HT1080 (cell line): ENCODE measurements at places on chromosomes 6 and 20. TPM values are rescaled to one million over a fixed set of nuclear protein-coding genes. Genes with fewer than 3 reads are reported as not detected.

The GPR63 gene
- total RNA-seq: 1.3 and 1.9 TPM in 2 replicates

The FAM217A gene
- total RNA-seq: not detected in 2 replicates

The BEND6 gene
- total RNA-seq: 2.2 and 7.7 TPM in 2 replicates

The SYTL3 gene
- 5.5 and 5.7 TPM in 2 replicates for total RNA-seq

The MLN gene
- not detected in 2 replicates for total RNA-seq

The SLC13A3 gene
- total RNA-seq: not detected in 2 replicates

The ARHGAP18 gene
- 30.4 and 32.1 TPM in 2 replicates for total RNA-seq

The RGS17 gene
- total RNA-seq: 8.4 and 9.0 TPM in 2 replicates

The SMOC2 gene
- not detected in 2 replicates for total RNA-seq

The DSP gene
- total RNA-seq: 3.4 and 4.3 TPM in 2 replicates

The POM121L2 gene
- total RNA-seq: not detected in 2 replicates

The GJA10 gene
- not detected in 2 replicates for total RNA-seq

- DNase-seq: no peak
Observed at GRCh38 chr6:102950967-102951366, 1557.5 kb downstream of the GRIK2 start.

DNA sequence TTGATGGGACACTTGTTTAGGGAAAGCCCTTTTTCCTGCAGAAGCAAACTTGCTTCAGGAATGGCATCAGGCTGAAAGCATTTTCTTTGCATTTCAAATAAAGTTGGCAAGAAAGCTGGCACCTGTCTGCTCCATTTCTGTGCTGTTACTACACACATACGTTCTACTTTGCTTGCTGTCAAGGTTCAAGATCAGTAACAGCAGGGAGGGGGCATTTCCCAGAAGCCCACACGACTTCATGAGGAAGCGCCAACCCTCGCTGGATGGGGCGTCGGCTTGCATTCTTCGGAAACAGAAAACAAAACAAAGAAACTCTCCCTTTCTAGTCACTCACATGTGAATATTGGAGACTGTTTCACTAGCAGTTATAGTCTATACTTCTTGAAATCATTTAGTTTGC is 46.4 kb downstream of the AKAP12 start:
- no peak for DNase-seq

DNA sequence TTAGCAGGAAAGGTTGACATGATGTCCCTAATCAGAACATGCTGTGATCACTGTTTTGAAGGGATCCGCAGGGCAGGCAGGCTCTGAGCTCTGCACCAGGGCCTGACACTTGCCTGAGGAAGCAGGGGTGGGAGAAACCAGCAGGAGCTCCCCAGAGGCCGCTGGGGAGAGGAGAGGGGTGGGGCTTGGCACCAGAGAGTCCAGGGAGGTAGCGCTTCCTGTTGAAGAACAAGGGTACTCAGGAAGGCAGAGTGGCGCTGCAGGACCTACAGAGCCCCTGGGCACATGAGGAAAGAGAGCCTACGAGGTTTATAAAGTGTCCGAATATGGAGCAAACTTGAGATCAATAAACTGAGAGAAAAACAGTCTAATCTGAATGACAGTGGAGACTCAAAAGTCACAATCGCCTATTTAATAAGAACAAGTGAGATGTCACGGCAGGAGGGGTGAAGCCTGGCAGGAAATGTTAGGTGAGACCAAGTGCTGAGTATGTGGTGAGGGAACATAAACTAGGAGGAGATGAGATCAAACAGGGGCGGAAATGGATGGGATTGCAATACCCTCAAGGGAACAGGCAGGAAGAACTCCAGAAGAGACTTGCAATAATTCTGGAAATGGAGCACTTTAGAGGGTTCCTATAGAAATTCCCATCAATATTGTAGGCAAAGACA is 5.8 kb upstream of the TBXT start:
- DNase-seq: peak; percentile 45

- DNase-seq: no peak
Observed at GRCh38 chr20:15863735-15864134, 709.5 kb downstream of the KIF16B start.

DNA sequence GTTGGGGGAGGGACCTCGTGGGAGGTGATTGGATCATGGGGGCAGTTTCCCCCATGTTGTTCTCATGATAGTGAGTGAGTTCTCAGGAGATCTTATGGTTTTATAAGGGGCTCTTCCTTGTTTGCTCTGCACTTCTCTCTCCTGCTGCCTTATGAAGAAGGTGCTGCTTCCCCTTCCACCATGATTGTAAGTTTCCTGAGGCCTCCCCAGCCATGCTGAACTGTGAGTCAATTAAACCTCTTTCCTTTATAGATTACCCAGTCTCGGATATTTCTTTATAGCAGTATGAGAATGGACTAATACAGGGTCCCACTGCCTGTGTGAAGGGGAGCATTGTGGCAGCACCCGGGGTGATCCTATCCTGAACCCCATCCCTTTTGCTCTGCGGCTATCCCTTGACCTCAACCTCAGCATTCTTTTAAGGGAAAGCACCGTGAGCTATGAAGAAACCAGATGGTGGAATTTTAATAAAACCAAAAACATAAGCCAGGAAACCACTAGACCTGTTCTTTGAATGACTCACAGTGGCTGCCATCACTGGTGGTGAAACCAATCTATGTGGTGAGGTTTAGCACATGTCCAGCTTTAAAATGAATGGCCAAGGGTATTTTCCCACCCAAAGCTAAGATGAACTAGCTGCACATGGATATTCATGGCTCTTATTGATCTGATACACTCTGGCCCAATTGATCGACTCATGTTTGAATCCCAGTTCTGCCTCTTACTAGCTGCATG is 62.2 kb downstream of the ZDHHC14 start:
- peak; percentile 90 for DNase-seq

DNA sequence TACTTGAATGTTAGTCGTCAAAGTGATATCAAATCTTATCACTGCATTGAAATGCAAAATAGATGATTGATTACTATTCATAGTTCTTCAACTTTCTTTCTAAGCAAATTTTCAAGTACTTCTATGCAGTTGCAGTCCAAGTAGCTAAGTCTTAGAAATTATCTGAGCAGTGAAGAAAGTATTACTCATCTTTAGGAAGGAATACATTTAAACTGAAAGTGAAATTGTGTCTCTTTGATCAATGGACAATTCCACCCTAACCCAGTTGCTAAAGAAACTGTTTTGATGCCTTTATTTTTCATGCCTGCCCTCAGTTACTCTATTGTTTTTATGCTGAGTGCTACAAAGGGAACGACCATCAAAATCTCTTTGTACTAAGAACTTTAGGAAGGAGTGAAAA is 337.4 kb downstream of the GRIK2 start:
- peak; percentile 11 for DNase-seq

- peak; percentile 89 for DNase-seq
Observed at GRCh38 chr6:130937942-130938604, 110.9 kb downstream of the SMLR1 start.

DNA sequence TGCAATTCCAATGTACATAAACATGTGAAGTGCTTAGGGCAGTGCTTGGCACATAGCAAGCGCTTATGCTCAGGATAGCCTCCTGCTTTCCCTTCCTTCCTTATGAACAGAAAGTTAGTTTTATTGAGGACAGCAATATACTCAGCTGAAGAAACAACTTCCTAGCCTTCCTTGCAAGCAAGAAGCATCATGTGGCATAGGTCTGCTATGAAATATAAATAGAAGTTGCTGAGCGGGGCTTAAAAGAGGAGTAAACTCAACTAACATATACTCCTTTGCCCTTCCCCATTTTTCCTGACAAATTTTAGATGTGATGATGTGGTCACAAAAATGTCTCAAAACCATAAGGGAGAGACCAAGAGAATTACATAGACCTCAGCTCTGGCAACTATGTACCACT is 98.9 kb downstream of the KIF16B start:
- no peak for DNase-seq

GRCh38 chr6:157104803-157105202 is 218.5 kb downstream of the TMEM242 start:
- no peak for DNase-seq

DNA sequence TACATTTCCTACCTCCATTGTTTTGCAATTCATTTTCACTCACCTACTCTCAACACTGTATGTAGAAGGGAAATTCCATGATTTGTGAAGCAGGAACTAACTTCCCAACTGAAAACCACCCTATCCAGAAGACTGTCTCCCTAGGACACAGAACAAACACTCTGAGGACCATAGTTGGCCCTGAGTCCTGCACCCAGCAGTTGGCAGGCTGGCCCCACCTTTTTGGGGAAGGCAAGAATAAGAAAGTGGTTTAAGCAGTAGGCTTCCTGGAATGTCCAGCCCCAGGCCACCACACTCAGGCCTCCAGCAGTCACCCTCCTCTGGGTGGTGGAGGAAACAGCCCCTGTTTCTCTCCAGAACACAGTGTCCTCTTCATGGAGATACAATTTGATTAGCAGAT is 258.8 kb downstream of the ARHGAP18 start:
- DNase-seq: no peak

DNA sequence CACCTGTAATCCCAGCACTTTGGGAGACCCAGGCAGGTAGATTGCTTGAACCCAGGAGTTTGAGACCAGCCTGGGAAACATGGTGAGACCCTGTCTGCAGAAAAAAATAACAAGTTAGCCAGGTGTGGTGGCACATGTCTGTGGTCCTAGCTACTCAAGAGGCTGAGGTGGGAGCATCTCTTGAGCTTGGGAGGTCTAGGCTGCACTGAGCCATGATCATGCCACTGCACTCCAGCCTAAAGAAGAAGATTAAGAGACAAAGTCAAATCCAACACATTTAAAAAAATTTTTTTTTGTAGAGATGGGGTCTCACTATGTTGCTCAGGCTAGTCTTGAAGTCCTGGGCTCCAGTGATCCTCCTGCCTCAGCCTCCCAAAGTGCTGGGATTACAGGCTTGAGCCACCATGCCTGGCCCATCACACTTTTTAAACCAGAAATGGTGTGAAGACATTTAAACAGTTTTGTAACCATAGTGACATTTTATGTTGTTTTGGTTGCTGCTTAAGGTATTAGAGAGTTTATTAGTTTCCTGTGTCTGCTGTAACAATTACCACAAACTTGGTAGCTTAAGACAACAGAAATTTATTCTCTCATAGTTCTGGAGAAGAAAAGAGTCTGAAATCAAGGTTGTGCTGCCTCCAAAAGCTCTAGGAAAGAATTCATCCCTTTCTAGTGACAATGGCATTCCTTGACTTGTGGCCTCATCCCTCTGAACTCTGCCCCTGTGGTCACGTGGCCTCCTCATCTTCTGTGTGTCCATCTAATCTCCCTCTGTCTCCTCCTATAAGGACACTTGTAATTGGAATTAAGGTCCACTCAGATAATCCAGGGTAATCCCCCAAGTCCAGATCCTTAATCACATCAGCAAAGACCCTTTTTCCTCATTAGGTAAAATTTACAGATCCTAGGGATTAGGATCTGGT is 104.6 kb upstream of the TNFAIP3 start:
- DNase-seq: no peak

DNA sequence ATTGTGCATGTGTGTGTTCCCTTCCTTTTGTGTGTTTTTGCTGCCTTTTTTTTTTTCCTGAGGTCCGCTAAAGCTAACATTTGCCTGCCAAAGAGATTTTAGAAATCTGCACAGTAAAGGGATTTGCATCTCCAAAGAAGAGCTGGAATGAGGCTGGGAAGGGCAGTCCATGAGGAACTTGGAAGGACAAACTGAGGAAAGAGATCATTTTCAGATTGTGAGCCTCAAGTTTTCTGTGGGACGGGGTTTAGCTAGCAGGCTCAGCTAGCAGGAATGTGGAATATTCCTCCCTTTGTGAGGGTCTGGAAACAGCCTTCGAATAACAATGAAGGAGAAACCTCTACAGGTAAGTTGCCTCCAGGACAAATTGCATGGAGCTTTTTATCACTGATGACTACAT is 3.8 kb downstream of the INSM1 start:
- DNase-seq: no peak

DNA sequence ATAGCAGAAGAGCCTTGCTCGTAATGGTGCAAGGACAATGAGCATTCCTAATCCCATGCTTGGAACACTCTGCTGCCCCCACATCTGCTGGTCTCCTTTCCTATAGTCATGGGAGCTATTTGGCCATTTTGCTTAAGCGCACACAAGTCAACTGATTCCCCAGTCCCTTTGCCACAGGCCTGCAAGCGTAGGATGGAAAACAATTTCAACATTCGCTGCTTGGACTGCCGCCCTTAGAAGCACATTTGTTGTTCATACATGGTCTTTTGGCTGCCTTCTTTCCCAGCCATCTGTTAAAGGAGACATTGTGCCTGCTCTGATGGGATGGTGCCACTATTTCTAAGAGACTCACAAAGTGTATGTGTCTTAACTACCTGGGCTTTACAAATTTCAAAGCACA is 96.9 kb downstream of the RFX6 start:
- DNase-seq: no peak

GRCh38 chr6:40966860-40967259 is 72.2 kb downstream of the UNC5CL start:
- no peak for DNase-seq

DNA sequence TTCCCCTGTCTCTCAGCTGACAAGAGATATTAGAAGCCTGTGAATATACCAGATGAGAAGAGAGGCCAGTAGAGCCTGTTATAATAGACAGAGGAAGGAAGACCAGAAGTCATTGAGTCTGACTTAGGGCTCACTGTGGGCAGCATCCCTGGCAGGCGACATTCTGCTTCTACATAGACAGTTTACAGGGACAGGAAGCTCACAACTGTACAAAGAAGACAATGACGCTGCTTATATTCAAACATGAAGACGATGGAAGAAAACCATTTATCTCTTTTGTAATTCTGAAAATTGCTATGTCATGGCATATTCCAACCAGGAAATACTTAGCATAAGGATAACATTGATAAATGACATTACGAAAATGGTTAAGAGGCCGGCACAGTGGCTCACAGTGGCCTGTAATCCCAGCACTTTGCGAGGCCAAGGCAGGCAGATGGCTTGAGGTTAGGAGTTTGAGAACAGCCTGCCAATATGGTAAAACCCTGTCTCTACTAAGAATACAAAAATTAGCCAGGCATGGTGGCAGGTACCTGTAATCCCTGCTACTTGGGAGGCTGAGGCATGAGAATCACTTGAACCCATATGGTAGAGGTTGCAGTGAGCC is 170.9 kb downstream of the UBE3D start:
- DNase-seq: no peak

DNA sequence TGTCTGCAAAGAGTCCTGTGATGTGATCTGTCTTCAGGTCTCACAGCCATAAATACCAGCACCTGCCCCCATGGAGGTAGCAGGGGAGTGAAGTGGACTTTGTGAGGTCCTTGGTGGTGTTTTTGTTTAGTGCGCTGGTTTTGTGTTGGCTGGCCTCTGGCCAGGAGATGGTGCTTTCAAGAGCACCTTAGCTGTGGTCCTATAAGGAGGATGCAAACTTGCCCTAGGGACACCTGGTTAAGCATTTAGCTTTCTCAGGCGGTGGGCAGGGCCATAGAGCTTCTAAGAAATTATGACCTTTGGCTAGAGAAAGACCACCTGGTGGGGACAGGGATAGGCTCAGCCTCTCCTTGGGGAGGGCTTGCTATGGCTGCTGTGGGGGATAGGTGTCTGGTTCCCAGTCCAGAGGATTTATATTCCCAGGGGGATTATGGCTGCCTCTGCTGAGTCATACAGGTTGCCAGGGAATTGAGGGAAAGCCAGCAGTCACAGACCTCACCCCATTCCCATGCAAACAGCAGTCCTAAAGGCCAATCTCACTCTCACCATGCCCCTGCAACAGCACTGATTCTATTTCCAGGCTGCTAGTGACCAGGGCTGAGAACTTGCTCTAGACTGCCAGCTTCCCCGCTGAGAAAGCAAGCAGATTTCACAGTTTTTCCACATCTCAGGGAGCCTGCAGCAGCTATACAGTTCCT is 259.3 kb downstream of the TFAP2B start:
- DNase-seq: peak; percentile 15

GRCh38 chr20:46688151-46689081 is 828 bp downstream of the TP53RK start:
- DNase-seq: no peak

GRCh38 chr6:148775161-148775560 is 28.3 kb downstream of the UST start:
- no peak for DNase-seq
